ENCODE measurements at places on chromosomes 16 and 17. TPM values are rescaled to one million over a fixed set of nuclear protein-coding genes. Genes with fewer than 3 reads are reported as not detected.

HOXB3 gene
- total RNA-seq: 2.0 TPM

DNA sequence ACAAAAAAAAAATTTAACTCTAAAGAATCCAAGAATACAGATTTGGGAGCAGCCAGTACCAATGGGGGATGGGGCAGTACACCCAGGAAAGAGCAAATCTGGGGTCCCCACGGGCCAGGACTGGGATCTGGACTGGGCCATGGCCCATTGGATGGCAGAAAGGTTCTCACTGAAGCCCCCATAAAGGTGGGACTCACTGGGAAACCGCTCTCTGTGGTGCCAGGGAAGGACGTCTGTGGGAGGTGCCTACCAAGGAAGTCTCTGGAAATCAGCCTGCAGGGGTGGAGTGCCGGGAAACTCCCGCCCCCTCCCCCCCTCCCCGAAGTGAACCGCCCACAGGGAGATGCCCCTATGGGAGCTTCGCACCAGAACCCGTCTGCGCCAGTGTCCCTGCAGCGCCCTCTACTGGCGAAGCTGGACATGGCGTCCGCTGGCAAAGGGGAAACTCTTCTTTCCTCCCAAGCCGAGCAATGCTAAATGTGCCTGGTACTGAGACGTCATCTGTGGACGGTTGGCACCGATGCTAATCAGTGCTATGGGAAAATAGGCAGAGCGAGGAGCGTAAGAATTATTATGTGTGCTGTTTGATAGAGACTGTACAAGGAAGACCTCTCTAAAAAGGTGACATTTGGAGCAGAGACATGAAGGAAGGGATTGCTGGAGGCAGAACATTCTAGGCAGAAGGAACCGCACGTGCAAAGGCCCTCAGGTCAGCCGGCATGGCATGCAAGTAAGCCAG, 671.1 kb downstream of the WWOX start:
- DNase-seq: peak; percentile 84

- DNase-seq: no peak
These were observed 394 bp upstream of the NME4 start for GRCh38 chr16:396605-397004.

- DNase-seq: peak; percentile 86
These were observed 15.0 kb upstream of the RGS9 start for GRCh38 chr17:65121916-65122806.

- no peak for DNase-seq
These were observed 228.2 kb upstream of the GSE1 start for GRCh38 chr16:85384833-85385462.

TBC1D3G gene
- total RNA-seq: not detected

DNA sequence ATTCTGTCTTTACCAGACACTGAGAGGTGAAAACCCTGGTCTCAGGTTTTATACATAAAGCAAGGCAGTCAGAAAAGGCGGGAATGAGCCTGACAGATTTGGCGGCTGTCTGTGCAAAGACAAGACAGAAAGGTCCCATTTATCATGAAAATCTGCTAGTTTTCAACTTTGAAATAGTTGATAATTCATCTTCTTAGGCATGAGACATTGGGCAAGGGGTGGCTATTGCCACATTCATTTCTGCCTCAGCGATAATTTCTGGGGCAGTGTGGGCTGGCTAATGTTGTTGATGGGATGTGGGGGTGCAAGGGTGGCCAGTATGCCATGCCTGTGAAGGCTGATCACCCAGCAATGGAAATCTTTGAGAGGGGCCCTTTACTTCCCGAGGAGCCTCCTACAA, 173.8 kb upstream of the RPH3AL start:
- DNase-seq: no peak

GRCh38 chr16:87006789-87007745, 310.1 kb downstream of the C16orf95 start:
- no peak for DNase-seq

OTOP2 gene
- total RNA-seq: not detected

TOP2A gene
- 416 TPM for total RNA-seq

GRCh38 chr16:2122429-2122828, 13.3 kb downstream of the PKD1 start:
- DNase-seq: no peak

All from activated naive CD4-positive, alpha-beta T cell treated with anti-CD3 and anti-CD28 coated beads for 36 hours (primary cell).